KG1 (cell line): ENCODE measurements at places on chromosomes 1 and 21.

- DNase-seq = no peak
Observed at GRCh38 chr1:47950471-47950870, 46.7 kb downstream of the TRABD2B start.

DNA sequence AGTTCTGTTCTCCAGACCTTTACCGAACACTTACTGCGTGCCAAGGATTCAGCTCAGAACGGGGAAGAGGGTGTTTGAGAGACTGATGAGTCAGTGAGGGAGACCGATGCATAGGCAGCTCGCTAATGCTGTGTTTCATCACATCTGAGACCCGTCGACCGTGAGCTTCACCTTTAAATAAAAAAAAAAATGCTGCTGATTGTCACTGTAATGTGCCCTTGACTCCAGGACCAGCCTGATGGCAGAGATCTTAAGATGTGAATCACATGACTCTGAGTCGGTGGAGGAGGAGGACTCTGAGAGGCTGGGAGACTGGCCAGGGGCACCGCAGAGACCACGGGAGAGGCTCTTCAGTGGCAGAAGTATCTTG, 28.8 kb downstream of the SPSB1 start:
- DNase-seq = no peak

DNA sequence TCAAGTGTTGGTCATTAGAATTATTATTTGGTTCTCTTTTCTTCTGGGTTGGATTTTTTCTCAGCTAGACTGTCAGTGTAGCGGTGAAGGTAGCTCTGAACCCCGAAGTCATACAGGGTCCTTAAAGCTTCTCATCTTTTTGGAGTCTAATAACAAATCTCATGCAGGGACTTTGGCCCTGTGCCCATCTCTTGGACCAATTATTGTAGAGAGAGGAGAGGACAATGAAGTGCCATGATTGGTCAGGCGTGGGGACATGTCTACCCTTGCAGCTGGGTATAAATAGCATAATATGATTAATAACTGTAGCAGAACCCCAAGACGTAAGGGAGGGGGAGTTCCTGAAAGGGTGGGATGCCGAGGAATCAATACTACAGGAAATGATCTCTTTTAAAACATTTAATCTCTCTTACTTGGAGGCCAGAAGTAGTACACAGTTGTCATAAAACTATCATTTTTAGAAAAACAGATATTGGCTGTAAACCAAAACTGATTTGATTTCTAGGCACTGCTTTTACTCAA, 8.8 kb downstream of the MAGI3 start:
- no peak for DNase-seq

GRCh38 chr1:14820295-14821085, 222.0 kb downstream of the KAZN start:
- no peak for DNase-seq

- no peak for DNase-seq
Observed at GRCh38 chr21:41359286-41359685, 2.5 kb upstream of the MX2 start.

GRCh38 chr1:16119926-16120325, 35.9 kb downstream of the EPHA2 start:
- DNase-seq = no peak

DNA sequence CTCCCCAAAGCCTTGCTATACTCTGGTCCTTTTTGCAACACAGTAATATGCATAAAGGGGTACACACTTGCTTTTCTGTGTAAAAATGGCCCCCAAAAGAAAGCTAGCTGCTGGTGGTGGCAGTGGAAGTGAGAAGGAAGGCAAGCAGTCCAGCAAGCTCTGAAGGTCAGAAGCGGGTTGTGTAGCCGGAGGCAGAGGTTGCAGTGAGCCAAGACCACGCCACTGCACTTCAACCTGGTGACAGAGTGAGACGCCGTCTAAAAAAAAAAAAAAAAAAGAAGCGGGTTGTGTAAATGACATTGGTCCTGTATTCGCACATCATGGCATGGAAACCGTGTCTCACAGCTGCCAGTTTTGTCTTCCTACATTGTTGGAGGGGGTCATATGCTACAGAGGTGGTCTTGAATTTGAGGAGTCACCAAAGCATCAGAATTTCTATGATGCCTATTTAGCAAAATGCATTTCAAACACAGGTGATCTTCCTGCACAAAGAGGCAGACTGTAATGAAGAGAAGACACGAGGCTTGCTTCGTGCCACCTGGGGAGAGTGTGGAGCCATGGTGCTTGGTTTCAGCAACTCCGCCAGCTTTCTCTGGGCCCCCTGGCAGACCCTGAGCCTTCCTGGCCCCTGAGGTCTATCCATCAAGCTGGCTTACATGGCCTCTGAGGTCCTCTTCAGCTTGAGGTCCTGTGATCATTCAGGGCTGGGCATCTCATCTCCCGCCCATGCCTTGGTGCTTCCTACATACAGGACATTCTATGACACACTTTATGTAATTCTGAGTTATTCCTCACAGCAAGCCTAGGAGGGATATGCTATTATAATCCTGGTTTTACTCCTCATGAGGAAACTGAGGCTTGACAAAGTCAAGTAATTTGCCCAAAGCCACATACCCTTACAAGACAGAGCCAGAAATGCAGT, 71.0 kb downstream of the TOMM20 start:
- no peak for DNase-seq

DNA sequence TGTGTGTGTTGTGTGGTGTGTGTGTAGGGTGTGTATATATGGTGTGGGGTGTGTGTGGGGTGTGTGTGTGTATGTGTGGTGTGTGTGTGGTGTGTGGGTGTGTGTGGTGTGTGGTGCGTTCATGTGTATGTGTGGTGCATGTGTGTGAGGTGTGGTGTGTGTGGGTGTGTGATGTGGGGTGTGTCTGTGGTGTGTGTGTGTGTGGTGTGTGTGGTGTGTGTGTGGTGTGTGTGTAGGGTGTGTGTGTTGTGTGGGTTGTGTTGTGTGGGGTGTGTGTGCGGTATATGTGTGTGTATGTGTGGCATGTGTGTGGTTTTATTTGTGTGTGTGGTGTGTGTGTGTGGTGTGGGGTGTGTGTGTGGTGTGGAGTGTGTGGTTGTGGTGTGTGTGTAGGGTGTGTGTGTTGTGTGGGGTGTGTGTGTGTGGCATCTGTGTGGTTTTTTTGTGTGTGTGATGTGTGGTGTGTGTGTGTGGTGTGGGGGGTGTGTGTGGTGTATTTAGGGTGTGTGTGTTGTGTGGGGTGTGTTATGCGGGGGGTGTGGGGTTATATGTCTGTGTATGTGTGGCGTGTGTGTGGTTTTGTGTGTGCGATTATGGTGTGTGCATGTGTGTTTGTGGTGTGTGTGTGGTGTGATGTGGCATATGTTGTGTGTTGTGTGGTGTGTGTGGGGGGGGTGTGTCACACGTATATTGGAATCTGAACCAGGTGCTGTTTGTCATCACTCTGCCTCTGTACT, 17.1 kb upstream of the ZBTB21 start:
- no peak for DNase-seq

GRCh38 chr21:26965040-26965906, 1.6 kb downstream of the ADAMTS5 start:
- no peak for DNase-seq

GRCh38 chr1:18736958-18737357, 106.3 kb downstream of the PAX7 start:
- no peak for DNase-seq

- no peak for DNase-seq
Observed at GRCh38 chr1:28580722-28581530, 11.1 kb upstream of the RAB42 start.

DNA sequence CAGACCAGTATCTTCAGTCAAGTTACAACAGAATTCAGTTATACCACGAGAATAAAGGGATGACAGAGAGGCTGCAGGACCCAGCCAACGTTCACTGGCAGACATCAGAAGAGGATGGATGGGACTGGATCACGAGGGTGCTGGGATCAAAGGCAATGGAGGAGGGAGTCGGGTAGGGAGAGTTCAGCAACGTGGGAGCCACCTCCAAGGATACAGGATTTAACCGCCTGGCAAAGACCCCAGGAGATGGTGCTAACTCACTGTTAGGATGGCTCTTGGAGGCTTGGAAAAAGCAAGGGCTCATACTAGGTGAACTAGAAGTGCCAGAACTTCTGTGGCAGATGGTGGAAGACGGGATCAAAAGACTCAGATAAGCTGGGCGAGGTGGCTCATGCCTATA, 99.1 kb upstream of the DISP3 start:
- no peak for DNase-seq

- no peak for DNase-seq
Observed at GRCh38 chr1:243917863-243918565, 68.0 kb upstream of the AKT3 start.

DNA sequence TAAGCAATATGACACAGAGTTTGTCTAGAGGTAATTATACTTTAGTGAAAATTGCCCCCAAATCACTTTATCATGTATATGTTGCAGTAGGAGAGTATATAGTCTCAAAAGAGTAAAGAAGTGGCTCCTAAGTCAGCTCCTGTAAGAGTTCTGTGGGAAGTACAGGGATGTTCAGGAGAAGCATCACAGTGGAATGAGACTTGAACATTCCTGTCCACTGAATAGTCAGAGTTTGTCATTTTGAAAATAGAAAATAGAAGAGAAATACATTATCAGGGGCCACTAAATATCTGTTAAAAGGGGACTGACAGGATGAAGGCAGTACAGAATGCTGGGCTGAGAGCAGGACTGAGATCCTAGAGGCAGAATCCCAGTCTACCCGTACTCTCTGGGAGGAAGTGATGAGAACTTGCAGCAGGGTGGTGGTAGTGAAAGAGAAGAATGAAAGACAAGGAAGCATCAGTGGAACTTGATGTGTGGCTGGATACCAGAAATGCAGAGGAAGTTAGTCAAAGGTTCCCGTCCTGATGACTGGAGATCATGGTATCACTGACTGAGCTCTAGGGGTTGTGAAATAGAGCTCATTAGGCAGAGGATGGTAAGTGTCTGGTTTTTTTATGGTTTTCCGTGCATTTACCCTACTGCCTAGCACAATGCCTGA, 153.4 kb downstream of the FMN2 start:
- DNase-seq = no peak

DNA sequence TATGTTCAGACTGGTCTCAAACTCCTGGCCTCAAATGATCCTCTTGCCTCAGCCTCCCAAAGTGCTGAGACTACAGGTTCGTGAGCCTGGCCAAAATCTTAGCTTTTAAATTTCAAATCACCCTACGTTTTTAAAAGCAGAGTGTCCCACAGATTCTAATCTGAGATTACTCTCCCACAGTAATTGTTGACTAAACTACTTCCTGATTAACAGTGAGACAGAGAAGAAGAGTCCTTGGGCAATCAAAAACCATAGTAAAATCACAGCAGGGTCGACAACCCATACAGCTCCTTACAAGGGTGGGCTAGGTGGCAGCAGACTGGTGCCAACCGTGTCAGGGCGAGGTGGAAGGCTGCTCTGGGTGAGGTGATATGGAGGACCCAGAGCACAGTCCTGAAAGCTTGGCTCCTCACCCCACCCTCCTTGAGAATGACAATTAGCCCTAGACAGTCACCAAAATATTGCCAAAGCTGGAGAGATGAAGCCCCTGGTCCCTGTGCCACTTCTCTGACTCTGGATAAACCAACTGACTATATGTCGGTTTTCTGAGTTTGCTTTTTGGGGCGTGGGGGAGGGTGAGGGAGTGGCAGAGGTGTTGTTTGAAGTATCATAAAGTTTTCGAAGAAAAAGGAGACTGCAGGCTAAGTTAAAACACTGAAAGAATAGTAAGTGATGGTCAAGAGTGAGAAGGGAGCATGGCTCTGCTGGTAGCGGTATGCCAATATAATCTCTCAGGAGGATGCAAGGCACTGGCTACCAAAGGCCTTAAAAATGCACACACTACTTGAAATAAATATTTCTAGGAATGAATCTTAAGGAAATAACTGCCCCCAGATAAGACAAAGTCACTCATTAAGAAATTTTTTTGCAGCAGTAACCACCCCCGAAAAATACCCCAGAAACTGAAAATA, 86.8 kb downstream of the SLC45A1 start:
- no peak for DNase-seq

GRCh38 chr1:56666112-56666608, 21.0 kb downstream of the PRKAA2 start:
- DNase-seq = no peak

DNA sequence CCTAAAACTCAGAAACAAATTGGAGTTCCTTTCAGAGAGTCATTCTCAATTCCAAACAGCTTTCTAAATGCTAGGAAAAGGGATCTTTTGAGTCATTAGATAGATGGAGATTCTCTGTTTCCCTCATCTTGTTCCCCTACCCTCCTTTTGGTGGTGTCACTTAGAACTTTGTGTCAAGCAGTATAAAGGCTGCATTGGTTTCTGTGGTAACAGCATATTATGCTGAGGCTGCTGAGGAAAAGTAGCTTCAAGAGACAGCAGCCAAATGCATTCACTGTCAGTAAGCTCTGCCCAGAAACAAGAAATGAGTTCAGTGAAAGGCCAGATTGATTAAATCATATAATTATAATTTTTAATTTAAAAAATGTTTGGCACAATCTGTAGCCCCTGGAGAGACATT, 144.1 kb downstream of the LRRC40 start:
- no peak for DNase-seq

- no peak for DNase-seq
Observed at GRCh38 chr1:164689672-164690511, 130.9 kb downstream of the PBX1 start.

GRCh38 chr1:171351961-171352360, 38.0 kb downstream of the FMO4 start:
- no peak for DNase-seq

DNA sequence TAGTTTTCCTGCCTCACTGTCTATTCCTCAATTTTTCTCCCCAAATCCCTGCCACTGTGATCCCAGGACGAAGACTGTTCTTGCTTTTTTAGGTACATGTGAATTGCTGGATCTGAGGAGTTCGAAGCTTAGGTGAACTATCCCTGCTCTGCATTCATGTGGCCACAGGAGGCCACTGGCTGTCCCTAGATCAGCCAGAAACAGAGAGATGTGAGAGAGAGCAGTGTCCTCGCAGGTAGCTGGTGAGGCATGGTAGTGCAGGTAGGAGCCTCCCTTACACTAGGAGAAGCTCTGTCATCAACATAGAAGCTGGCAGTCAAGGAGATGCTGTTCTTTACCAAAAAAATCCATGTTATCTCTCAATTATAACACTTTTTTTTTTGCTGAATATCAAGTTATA, 71.5 kb downstream of the USP24 start:
- DNase-seq = no peak

GRCh38 chr1:53811414-53811851, 26.7 kb downstream of the NDC1 start:
- DNase-seq = no peak

- DNase-seq = peak; percentile 44
Observed at GRCh38 chr1:53860967-53861411, 22.9 kb upstream of the NDC1 start.

- DNase-seq = no peak
Observed at GRCh38 chr1:96002201-96002600, 719.4 kb upstream of the PTBP2 start.

DNA sequence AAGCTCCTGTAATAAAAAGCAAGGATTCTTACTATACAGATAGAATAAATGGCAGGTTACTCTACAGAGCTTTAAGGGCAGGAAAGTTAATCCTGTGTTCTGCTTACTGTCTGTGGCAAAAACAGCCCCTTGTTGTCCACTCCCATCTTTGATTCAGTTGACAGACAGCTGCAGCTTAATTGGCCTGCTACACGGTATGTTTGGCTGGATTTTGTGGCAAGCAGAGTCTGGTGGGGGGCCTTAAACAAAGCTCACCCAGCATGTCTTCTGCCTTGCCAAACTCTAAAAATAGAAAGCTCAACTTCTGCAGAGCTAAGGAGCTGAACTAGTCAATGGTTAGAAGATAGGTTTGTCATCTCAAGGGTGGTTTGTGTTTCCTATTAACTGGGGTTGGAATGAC, 407.2 kb downstream of the HLX start:
- no peak for DNase-seq

- DNase-seq = peak; percentile 47
Observed at GRCh38 chr1:234778221-234779159, 168.5 kb upstream of the IRF2BP2 start.
